Thoracic aorta endothelial cell (primary cell): ENCODE measurements at places on chromosomes 4 and X. TPM values are rescaled to one million over a fixed set of nuclear protein-coding genes. Genes with fewer than 3 reads are reported as not detected.

The MMRN1 gene
- 891 and 1,074 TPM in 2 replicates for total RNA-seq

The MAGT1 gene
- 111 and 120 TPM in 2 replicates for total RNA-seq

The ITGB1BP2 gene
- 3.5 and 4.9 TPM in 2 replicates for total RNA-seq

The TEX11 gene
- total RNA-seq: not detected in 2 replicates

The TENM3 gene
- total RNA-seq: 22.9 and 25.7 TPM in 2 replicates

The XK gene
- under 0.01 and 0.07 TPM in 2 replicates for total RNA-seq

The CACNA1F gene
- not detected in 2 replicates for total RNA-seq

The TMSB15C gene
- total RNA-seq: 6.4 and 7.3 TPM in 2 replicates

The ACOX3 gene
- total RNA-seq: 26.5 and 35.4 TPM in 2 replicates

The MID1 gene
- total RNA-seq: 18.1 and 30.5 TPM in 2 replicates

The SLIT2 gene
- total RNA-seq: 34.7 and 54.1 TPM in 2 replicates

The HAND2 gene
- total RNA-seq: 13.7 TPM in 1 of 2 replicates, not detected in the other

The CPLX1 gene
- total RNA-seq: 0.13 and 0.36 TPM in 2 replicates
